ENCODE measurements at places on chromosomes 2 and 18.

DNA sequence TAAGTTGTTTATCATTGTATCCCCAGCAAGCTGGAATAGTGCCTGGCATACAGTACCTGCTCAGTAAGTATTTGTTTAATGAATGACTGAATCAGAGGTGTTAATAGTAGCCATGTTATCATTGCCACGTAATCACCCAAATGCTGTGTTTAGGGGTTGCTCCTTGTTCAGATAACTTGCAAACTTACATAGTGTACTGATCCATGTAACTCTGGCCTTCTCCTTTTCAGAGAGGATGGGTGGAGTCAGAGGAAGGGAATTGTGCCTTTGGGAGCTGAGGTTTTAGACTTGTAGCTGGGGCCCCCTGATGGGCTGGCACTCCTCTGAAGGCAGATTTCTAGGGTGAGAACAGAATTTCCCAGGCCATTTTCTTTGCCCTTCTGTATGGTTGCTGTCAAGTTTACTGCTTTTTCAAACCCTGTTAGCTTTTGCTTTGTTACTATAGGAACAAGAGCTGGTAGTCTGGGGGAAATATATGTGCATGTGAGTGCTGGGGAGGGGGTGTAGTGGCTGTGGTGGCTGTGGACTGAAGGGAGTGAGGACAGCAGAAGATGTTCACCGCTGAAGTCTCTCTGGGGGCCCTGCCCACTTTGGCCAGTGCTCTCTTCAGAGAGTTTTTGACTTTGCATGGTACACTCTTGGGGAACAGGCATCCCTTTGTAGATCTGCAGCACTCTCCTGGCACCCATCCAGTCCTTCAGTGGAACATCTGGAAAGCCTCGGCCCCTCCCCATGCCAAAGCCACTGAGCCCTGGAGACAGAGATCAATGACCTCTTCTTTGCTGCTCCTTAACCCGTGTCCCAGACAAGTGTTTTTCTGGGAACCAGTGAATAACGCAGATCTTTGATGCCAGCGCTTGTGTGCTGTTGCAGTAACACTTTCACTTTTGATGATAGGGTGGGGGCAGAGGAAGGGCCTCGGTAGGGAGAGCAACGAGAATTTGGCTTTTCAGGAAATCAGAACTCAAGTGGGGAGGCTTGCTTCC, 209.0 kb downstream of the PRKCE start:
- DNase-seq, result no peak

DNA sequence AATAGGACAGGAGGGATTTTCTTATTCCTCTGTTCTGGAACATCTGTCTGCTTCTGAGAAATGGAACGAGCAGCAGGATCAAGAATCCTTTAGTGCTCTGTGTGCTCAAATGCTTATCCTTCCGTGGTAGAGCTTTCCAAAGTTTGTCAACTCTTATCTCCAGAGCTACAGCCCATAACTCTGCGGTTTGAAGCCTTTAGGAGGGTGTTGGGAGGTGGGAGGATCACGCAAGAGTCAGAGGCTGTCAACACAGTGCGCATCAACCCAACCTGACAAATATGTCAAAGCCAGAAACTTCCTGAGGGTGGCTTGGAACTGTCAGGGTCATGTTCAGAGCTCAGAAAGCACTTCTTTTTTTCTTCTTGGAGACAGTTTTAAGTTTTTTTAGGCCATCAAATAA, 95.9 kb downstream of the CRIM1 start:
- DNase-seq, result no peak

DNA sequence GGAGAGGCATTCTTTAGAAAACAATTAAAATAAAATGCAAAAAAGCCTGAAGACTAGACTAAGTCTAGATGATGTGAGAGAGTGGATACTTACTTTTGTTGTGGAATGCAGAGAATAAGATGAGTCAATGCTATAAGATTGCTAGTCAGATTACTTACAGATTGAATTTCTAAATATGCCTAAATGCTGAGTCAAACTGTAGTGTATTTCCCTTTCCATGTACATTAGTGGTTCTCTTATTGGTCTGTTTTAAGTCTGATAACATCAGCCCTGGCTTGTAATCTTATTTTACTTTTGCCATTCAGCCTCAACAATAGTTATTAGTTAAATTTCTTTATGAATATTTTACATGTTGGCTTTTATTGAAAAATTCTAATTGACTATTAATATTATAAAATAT, 702.7 kb downstream of the SOCS6 start:
- no peak for DNase-seq

GRCh38 chr2:138475277-138475776, 26.2 kb upstream of the SPOPL start:
- DNase-seq, result no peak

DNA sequence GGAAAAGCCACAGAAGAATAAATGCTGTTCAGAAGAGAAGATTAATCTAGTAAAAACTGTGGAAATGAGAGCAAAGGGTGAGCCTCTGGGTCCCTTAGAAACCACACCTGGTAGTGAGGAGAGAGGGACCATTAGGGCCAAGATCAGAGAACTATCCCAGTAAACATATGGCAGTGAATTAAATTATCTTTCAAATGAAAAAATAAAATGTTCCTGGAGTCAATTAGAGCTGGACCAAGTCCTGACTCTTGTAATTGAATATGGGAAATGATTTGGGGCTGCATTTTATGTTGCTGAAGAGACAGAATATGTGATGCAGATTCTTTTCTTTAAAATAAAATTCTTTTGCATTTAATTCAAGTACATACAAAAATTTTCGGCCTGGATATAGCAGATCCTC, 62.2 kb upstream of the PAX3 start:
- no peak for DNase-seq

GRCh38 chr2:199744724-199745123, 106.3 kb downstream of the FTCDNL1 start:
- no peak for DNase-seq

DNA sequence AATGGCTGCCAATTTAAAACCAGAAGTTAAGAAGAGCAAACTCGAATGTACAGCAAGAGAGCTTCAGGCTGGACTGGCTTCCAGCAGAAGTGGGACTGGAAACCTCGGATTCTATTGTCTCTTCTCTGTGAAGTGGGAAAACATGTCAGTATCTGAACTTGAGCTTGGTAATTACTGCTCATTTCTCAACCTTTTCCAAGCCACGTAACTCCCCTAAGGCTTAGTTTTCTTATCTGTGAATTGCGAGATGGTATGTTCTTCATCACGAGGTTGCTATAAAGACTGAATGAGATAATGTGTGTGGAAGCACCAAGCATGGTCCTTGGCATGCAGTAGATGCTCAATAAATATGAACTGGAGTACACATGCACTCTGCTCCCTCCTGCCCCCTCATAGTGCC, 259.4 kb upstream of the SPRED2 start:
- no peak for DNase-seq

- no peak for DNase-seq
These were observed 618 bp downstream of the POLR2D start for GRCh38 chr2:127857265-127857808.

GRCh38 chr2:140882671-140883620, 1247.9 kb downstream of the LRP1B start:
- DNase-seq, result no peak

GRCh38 chr2:10814142-10814541, 1.6 kb upstream of the PDIA6 start:
- no peak for DNase-seq

GRCh38 chr2:175015340-175015739, 10.2 kb upstream of the CHN1 start:
- no peak for DNase-seq
